Activated T-cell treated with anti-CD3 and anti-CD28 coated beads, Interleukin-2, amount 50 U/mL, for 4 hours (primary cell): ENCODE measurements at places on chromosomes 2 and 18.

DNA sequence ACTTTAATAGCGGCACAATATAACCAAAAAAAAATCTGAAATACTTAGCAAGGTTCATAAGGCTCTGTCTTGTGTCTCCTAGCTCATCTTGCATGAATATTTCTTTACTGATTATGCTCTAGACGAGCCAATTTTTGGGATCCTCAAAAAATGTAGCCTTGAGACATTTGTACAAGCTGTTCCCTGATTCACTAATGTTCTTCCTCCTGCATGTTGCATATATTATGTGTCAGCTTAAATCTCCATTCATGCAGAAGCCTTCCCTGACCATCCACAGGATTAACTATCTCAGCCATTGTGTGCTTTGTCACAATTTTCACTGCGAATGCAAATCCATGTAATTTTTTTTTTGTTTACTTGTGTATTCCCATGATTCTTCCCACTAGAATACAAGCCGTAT lies 594.0 kb upstream of the VRK2 start:
- no peak for DNase-seq

DNA sequence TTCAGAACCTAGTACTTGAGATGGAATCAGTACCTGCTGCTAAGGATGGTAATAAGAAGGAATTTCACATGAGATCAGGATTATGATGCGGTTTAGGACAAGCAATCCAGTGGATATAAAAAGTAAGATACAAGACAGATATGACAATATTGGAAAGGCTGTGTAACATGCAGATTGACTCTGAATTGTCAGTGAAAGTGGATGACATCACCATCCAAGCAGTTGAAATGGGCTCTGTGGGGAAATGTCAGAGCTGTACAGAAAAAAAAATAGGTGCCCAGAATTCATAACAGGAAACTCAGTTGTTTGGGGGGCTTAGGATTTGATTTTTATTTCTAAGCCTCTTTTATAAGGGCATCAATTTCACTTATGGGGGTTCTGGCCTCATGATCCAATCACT lies 438.3 kb downstream of the SPAG16 start:
- no peak for DNase-seq

- DNase-seq, result no peak
Observed at GRCh38 chr2:149329068-149329467, 1.3 kb upstream of the LYPD6 start.

DNA sequence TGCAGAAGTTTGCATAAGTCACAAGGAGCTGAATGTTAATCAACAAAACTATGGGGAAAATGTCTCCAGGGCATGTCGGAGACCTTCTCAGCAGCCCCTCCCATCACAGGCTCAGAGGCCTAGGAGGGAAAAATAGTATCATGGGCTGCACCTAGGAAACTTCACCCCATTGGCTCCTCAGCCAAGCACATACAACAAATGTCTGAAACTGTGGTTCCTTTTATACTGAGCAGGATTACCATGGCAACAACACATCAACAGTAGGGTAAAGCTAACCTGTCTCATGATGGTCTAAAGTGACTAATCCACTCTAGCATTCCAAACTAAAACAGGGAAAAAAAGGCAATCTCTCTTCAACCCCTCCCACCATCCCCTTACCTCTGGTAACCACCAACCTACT lies 3.2 kb upstream of the NEMP2 start:
- no peak for DNase-seq

- DNase-seq, result no peak
Observed at GRCh38 chr18:44826418-44827259, 146.0 kb downstream of the SETBP1 start.

DNA sequence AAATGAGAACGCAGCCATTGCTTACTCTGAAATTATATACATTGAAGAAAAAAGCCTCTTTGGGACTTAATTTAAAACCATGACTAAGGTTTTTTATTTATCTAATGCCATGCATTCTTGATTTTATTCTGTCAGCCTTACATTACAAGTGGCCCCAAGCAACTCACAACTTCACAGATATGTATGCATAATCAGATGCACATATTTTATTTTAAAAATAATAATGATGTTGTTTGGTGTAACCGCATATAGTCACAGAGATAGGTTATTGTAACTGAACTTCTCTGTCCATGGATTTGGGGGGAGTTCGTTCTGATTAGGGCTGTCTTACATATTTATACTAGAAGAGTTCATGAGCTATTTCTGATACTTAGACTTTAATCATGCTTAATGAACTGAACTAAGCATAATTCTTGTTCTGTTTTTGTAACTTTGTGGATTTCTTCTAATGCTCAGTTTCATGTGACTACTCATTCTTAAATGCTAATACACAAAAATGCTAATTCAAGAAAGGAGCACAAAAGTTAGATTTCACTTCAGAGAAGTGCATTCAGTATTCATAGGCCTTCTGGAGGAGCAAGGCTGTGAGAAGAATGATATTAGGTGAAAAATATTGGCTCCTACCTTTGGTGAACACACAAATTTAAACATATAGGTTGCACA lies 26.2 kb downstream of the MEIS1 start:
- DNase-seq, result no peak

GRCh38 chr2:31735716-31736115 lies 155.0 kb upstream of the SRD5A2 start:
- DNase-seq, result no peak

DNA sequence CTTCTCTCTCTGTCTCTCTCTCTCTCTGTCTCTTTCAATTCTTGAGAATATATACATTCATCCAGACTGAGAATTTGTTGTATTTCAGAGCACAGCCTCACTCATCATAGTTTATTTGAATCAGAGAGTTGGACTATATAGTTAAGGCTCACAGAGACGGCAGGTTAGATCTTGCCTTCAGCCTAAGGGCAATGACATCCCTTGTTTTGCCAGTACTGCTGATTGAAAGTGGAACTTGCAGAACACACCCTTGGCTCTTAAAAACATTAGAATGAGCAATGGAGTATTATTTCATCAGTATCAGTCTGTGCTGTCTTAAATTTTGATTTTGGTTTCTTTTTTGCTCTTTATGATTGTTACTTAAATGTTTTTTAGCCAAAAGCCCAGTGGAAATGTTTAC lies 62.0 kb upstream of the DSG1 start:
- DNase-seq, result no peak

- DNase-seq, result no peak
Observed at GRCh38 chr18:63206433-63207142, 113.0 kb downstream of the BCL2 start.
